T-helper 2 cell (primary cell): ENCODE measurements at places on chromosomes 1 and 21.

GRCh38 chr1:243493156-243494129, 237.6 kb downstream of the SDCCAG8 start:
- no peak for DNase-seq

DNA sequence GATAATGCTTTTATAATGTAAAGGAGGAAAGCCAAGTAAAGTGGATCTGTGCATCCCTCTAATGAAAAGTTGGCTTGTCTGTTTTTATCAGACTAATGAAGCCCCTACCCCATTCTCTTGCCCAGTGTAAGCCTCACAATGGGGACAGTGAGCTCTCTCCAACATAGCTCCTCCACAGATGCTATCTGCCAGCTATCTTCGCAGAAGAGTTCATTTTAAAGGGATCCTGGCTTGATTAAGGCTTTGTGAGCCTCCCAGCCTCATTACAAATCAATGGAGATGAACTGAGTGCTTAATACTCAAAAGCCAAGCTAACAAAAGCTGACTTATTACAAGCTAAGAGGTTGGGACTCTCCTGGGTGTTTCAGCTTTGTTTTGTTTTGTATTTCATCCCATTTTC, 514.7 kb downstream of the NUF2 start:
- no peak for DNase-seq

DNA sequence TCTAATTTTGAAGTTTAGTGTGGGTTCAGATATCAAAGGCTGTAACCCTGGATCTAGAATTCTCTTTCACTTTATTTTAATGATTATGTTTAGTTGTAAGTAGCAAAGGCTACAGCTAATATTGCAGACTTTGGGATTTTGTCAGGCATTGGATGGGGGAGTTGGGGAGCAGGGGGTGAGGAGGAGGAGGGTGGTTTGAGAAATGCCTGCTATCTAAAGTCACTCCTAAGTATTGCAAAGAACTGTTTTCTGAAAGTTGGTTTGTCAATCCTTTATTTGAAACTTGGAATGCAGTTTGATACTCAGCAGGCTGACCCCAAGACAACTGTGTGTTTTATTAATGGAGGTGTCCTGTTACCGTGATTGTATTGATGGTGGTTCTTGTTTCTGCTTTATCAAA, 1.2 kb downstream of the NTPCR start:
- no peak for DNase-seq

GRCh38 chr21:31710586-31710985, 21.3 kb downstream of the SCAF4 start:
- DNase-seq = no peak

DNA sequence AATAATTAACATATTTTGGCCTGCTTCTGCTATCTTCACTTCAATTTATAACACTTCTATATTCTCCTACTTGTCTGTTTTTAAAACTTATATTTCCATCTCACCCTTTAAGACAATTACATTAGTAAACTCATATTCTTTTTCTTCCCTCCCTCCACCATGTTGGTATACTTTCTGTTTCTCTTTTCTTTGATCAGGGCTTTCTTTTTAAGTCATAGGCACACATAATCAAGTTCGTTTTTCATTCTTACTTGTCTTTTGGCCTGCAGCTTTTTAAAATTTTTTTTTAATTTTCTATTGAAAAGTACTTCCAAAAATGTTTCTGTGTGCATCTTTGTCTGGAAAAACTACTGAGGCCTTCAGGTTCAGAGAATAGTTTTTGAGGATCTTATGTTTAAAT, 2.3 kb downstream of the PYHIN1 start:
- DNase-seq = no peak

GRCh38 chr1:41122851-41123518, 101.5 kb upstream of the SLFNL1 start:
- DNase-seq = no peak

DNA sequence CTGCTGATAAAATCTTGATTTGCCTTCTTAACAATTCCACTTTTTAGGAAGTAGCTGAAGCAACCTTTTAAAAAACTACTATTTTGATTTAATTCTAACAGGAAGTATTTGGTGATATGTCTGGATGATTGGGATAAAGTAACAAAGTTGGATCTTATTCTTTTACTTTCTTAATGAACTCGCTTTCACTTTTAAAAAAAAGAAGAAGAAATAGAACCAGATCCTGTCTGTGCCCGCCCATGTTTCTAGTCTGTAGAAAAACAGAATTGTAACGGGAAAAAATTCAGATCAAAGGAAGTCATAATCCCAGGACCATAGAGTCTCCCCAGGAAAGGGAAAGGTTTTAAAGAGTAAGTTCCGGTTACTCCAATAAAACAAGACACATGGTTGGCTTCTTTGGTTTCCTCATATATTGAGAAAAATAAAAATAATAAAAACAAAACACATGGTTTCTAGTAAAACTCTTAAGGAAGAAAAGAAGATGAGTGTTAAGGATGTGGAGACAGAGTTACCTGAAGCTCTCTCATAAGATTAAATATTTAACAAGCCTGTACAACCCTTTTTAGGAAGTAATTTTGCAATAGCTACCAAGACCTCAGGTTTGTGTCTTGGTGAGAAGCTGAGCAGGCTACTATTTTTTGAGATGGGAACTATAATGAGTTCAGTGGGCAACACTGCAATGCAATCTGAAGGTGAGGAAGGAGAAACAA, 4.9 kb downstream of the CD48 start:
- DNase-seq = no peak

- DNase-seq = no peak
Observed at GRCh38 chr1:46554597-46555381, 3.3 kb upstream of the KNCN start.

- no peak for DNase-seq
Observed at GRCh38 chr21:45123440-45123839, 49.1 kb downstream of the ADARB1 start.

DNA sequence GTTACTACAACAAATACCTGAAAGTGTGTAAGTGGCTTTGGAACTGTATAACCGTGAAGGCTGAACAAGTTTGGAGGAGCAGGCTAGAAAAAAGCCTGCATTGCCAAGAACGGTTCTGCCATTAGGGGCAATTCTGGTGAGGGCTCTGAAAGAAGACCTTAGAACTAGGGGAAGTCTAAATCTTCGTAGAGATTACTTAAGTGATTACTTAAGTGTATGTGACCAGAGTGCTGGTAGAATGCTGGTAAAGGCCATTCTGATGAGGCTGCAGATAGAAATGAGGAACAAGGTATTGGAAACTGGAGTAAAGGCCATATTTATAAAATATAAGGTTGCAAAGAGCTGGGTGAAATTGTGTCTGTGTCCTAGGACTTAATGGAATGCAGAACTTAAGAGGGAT, 158.0 kb downstream of the CLIC6 start:
- DNase-seq = no peak

- no peak for DNase-seq
Observed at GRCh38 chr1:247646867-247647266, 32.7 kb downstream of the OR13G1 start.

DNA sequence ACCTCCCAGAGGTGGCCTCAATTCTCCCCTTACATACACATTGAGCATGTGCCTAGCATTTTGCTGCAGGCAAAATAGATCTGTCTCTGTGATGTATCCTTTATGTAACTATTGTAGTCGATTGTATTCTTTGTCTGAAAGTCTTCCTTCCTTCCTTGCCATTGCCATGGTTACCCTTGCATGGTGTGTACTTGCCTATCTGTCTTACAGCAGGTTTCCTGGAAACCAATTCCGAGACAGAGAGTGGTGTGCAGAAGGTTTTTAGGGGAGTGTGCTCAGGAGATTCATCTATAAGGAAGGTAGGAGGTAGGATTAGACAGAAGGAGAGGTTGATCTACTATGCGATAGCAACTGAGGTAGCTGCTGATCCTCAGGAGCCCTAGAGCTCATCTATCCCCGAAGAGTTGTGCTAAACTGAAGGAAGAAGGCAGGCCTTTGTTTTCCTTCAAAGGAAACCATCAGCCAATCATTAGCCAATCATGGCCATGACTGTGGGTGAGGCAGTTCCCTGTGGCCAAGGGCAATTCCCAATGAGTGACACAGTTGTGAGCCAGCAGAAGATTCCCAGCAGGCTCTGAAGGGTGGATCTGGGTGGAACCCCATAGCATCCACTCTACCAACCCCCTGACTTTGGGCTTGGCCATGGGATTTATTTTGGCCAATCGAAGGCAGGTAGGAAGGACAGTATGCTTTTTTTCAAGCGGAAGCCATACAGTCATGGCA, 15.0 kb downstream of the CITED4 start:
- no peak for DNase-seq

- no peak for DNase-seq
Observed at GRCh38 chr1:148166558-148167492, 14.7 kb upstream of the NBPF11 start.

DNA sequence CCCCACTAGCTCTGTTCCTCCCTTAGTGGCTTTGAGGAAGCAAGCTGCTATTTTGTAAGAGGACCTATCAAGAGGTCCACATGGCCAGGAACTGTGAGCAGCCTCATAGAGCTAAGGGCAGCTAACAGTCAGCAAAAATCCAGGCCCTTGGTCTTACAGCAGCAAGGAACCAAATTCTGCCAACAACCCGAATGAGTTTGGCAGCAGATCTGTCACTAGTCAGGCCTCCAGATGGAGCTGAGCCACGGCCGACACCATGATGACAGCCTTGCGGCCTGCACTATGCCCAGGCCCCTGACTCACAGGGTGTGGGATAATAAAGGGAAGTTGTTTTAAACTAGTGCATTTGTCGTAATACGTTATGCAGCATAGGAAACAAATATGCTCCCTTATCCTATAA, 28.0 kb upstream of the H3-3A start:
- DNase-seq = no peak

- no peak for DNase-seq
Observed at GRCh38 chr1:103337779-103338178, 187.7 kb upstream of the RNPC3 start.

GRCh38 chr1:49364676-49365075, 588.0 kb upstream of the BEND5 start:
- no peak for DNase-seq

DNA sequence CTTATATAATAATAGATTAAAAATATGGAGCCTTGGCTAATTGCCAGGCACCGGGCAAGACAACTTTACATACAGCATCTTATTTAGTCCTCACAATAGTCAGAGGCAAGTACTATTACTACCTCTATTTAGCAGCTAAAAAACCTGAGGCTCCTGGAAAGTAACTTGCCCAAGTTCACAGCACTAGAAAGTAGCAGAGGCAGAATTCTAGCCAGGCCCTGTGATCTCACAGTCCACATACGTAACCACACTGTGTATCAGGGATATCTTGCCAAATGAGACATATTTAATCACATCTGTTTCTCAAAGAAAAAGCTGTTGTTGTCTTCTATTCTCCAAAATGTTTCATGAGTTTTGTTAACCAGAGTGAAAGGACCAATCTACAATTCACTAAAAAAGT, 378.5 kb downstream of the PLPP3 start:
- DNase-seq = no peak

DNA sequence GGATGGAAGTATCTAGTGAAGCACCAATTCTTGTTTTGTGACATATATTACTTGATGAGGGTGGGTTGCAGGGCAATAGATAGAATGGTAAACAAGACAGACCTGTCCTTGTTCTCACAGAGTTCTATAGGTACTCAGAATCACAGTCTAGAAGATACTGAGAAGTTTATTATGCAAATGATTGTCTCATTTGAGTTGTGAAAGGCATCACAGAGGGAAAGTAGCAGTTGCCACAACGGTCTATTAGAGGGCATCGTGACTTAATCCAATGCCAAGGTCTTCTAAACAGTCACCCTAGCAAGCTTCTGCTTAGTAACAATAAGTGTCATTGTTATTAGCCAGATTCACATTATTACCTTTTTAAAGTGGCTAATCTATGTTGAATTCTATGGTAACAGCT, 574.8 kb upstream of the ZRANB2 start:
- no peak for DNase-seq

DNA sequence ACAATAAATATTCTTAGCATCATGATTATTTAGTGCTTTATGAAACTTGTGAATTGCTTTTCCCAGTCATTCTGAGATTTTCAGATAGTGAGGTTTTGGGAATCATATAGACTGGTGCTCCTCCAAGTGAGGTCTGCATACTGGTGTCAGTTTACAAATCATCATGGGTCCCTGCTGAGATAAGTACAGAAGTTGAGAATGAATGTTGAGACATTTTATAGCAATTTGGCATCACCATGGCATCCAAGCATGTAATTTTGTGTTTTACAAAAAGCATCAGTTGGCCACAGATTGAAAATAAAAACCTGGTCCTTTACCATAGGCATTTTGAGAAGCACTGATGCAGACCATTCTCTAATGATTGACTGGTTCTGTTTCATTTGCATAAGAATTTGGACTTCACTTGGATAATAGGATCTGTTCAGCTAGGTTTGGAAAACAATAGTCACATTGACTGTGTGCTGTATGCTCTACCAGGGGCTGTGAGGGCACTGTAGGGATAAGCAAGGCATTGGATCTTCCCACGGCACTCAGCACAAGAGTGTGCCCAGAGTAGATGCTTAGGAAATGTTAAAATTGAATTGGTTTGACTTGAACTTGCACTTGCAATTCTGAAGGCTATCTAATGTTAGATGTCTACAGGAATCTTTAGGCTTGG, 79.0 kb upstream of the JUN start:
- DNase-seq = no peak

DNA sequence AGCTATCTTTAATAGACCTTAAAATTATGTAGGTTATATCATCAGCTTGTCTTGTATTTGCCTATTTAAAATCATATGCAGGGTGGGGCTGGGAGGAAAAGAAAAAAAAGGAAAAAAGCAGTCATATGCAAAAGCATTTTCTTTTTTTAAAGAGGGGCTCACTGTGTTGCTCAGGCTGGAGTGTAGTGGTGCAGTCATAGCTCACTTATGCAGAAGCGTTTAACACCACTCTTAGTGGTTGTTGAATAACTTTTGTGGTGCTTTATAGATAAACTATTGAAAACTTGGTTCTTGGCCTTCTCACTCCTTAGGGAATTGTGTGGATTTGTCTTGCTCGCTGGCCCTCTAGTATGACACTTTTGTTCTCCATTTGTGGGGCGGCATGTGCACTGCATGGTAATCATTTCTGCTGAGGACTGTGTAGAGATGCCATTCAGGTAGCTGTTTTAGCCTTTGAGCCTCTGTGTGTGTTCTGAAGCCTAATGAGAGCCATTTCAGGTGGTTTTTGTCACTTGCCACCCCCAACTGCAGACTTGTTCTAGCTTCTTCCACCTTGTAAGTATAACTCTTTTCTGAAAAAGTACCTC, 77.8 kb downstream of the KIF1B start:
- DNase-seq = no peak

- DNase-seq = no peak
Observed at GRCh38 chr1:160219062-160219929, 14.1 kb downstream of the PEA15 start.
